ENCODE measurements at places on chromosomes 12 and 14. TPM values are rescaled to one million over a fixed set of nuclear protein-coding genes. Genes with fewer than 3 reads are reported as not detected.

USP15 gene
- 66.1 TPM for polyA plus RNA-seq

ARL6IP4 gene
- polyA plus RNA-seq: 208 TPM

CLEC9A gene
- polyA plus RNA-seq: 2.5 TPM

KRT80 gene
- 0.45 TPM for polyA plus RNA-seq

DNA sequence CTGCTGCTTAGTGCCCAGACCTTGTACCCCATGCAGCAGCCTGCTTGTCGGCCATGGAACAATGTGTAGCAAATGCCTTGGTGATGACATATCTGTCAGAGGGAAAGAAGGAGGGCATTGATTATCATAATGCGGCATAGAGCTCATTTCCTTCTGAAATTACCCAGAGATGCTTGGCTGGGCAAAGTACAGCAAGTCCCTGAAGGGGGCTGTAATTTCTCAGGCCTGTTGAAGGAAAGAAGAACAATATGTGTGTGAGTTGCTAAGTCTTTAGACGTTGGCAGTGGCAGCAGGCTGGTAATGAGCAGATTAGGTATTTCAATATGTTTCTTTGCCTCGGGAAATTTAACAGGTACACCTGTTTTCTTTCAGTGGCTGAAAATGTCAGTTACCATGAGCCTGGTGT is 128.6 kb downstream of the CRADD start:
- peak; percentile 66 for DNase-seq

GRCh38 chr12:38151991-38152700 is 164.4 kb upstream of the ALG10B start:
- no peak for DNase-seq

DNA sequence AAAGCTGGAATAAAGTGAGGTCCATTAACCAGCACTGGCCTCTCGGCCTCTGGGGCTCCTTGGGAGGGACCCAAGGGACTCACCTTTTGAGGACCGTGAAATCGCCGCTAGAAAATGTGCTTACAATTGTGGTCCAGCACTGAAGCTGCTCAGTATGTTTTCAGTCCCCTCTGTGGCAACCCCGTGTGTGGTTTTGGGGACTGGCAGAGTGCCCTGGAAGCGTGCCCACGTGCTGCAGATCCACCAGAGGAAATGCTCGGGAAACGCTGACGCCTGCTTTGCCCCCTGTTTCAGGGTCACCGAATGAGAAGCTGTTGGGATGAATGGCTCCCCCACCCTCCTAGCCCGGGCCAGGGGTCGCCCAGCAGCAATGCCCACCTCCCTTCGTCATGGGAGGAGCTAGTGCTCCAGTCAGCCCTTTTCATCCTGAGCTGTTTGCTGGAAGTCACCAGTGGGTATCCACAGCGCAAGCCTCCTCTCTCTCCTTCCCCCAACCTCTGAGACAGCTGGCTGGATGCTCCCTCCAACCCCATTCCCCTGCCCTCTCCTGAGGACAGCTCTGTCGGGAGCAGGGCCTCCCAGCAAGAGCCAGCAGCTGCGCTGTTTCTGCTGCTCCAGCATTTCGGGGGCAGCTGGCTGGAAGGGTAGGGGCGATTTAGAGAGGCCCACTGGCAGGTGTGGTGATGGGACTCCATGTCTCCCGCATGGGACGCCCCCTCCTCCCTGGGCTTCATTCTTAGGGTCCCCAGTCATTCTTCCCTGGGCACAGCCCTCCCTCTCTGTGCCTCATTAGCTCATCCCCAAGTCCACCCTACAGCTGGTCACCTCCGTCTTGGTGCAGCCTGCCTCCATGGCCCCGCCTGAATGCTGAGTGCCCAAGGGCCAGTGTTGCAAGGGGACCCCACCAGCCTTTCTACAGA is 33.2 kb upstream of the PPP1R13B start:
- no peak for DNase-seq

GRCh38 chr14:100051543-100051942 is 13.7 kb upstream of the EVL start:
- no peak for DNase-seq

DNA sequence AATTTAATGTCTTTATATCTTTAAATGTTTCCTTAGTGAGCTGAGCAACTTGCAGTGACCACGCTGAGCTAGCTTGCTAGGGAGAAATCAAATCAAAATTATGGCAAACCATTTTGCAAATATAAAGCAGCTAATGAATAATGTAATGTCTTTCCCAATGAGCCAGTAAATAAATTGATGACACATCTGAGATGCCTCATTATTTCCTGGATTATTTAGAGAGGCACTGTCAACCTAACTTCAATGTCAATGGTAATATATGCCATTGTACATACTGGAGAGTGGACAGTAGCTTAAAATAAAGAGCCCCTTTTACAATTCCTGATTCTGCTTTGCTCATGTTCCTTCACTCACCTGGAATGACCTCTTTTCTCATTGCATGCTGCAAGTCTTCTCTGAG is 182.6 kb downstream of the PHLDA1 start:
- no peak for DNase-seq

- no peak for DNase-seq
Measured at GRCh38 chr12:10501030-10501429, 4.7 kb upstream of the EIF2S3B start.

DNA sequence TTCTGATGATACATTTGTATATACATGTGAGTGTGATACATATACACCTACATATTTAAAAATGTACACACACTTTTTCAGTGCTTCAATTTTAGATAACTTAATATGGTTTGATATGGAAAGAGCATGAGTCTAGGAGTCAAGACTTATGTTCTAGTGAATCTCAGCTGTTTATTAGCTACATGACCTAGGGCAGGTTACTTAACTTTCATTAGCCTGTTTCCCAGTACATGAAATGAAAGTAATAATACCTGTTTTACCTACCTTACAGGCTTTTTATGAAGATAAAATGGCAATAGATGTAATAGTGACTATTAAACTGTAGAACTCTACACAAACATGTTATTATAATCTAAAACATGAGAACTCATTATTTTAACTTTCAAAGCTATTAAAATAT is 39.5 kb downstream of the KIF21A start:
- DNase-seq: no peak

- DNase-seq: no peak
Measured at GRCh38 chr12:29572938-29573337, 75.5 kb upstream of the OVCH1 start.

- DNase-seq: no peak
Measured at GRCh38 chr14:32230181-32230580, 27.1 kb upstream of the RNU6-8 start.

DNA sequence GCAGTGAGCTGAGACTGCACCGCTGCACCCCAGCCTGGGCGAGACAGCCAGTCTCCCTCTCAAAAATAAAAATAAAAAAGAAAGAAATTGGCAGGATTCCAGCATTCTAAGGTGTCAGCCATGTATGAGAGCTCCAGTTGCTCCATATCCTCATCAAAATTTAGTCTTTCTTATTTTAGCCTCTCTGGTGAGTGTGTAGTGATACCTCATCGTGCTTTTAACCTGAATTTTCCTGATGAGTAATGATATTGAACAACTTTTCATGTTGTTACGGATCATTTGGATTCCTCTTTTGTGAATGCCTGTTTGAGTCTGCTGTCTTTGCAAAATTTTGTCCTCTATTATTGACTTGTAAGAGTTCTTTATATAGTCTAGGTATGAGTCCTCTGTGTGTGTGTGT is 28.5 kb downstream of the CCDC60 start:
- no peak for DNase-seq

DNA sequence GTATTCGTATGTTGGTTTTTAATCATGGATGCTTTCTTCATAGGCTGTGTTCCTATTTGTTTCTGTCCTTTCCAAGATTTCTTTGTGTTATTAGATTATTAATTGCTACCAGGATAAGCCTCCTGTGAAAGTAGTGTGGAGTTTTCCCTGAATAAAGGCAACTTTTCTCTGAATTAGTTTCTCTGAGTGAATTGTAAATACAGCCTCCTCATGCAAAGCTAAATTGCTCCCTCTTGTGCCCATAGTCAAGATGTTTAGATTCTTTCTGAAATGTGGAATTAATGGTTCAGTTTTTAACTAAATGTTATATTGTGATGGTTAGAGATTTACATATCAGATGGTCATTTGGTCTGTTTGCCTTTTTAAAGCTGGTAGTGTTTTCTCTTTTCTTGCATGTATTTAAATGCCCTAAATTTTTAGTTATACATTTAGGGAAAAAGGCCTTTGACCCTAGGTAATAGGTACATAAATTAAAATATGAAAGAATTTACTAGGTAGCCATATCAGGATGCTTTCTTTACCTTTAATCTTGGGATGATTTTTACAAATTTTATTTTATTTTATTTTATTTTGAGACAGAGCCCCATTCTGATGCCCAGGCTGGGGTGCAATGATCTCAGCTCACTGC is 8.9 kb downstream of the APAF1 start:
- DNase-seq: peak; percentile 42

- peak; percentile 26 for DNase-seq
Measured at GRCh38 chr12:105324704-105325103, 5.8 kb upstream of the C12orf75 start.

DNA sequence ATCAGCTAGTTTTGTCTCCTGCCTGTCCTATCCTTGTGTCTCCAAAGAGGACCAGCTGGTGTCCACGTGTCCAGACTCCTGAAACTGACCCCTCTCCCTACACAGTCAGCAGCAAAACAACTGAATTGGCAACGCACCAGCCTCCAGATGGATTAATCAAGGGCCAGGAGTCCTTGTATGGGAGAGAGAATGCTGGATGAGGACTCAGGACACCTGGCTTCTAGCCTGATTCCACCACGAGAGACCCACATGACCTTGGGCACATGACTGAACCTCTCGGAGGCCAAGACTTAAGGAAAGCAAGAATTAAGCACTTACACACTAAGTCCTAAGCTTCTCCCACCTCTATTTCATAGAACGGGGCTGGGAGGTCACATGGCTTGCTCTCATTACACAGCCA is 60.4 kb upstream of the CMKLR1 start:
- DNase-seq: no peak

- no peak for DNase-seq
Measured at GRCh38 chr14:99327458-99328250, 55.7 kb upstream of the BCL11B start.
